Liver (tissue), 10 donors: ENCODE measurements at places on chromosomes 6 and 20.

- DNase-seq = no peak
These were observed 5.5 kb downstream of the PDCD2 start for GRCh38 chr6:170578909-170579308.

- no peak for DNase-seq
These were observed 294.5 kb downstream of the ZFAND3 start for GRCh38 chr6:38113825-38114576.

GRCh38 chr20:36313926-36314325 is 7.8 kb downstream of the DLGAP4 start:
- DNase-seq = no peak

DNA sequence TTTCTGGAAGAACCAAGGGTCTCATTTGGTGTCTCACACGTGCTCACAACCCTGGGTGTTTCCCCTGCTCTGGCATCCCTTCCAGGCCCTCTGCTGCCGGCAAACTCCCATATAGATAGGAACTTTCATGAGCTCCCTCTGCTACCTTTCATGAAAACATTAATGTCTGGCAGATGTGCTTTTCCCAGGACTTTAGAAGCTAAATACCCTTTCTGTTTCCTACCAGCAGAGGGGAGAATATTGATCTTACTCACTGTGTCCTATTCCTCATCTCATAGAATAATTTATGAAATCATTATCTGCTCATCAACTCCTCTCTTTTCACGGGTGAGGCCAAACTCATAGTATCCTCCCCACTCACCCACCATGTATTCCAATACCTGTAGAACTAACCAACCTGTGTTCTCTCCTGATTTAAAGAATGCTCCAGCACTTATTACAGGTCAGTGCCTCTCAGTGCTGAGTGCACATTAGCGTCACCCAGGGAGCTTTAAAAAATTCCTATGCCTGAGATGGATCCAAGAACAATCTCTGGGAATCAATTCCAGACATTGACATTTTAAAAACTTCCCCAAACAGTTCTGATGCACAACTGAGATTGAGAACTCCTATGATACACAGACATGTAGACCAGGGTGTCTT is 298.5 kb upstream of the JAG1 start:
- no peak for DNase-seq
